ENCODE measurements at places on chromosomes 1 and 21.
A peak's percentile ranks its signal among the peaks of the same experiment; 100 is the strongest.

GRCh38 chr1:59029411-59030167 lies 245.7 kb upstream of the JUN start:
- DNase-seq: no peak

DNA sequence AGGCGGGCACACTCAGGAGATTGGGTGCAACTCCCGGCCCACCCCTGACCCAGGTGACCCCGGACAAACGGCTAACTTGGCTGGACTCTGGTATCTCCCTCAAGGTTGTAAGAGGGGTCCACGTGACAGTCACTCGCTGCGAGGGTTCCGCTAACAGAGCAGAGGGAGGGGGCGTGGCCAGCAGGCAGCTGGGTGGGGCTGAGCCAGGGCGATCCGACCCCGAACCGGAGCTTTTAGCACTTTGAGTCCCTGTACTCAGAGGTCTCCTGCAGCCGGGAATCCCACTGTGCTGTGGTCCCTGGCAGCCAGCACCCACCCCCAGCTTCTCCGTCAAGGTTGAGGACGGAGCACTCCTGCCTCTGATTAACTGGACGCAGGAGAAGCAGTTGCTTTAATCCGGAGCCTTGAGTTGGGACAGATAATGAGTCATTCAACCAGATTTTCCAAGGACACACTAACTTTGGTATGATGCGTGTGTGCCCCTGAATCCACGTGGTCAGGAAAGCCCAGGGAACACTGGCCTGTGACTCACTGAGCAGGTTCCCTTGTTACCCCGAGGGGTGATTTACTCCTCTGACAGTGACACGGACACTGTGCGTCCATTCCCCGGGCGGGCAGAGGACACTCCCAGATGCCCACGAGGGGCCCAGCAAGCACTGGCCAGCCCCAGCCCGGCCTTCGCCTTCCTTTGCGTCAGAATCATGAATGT lies 16.8 kb downstream of the TRPM2 start:
- DNase-seq: no peak

- no peak for DNase-seq
Measured at GRCh38 chr1:233993651-233994050, 89.2 kb downstream of the SLC35F3 start.

- no peak for DNase-seq
Measured at GRCh38 chr1:173420330-173420806, 56.8 kb upstream of the PRDX6 start.

DNA sequence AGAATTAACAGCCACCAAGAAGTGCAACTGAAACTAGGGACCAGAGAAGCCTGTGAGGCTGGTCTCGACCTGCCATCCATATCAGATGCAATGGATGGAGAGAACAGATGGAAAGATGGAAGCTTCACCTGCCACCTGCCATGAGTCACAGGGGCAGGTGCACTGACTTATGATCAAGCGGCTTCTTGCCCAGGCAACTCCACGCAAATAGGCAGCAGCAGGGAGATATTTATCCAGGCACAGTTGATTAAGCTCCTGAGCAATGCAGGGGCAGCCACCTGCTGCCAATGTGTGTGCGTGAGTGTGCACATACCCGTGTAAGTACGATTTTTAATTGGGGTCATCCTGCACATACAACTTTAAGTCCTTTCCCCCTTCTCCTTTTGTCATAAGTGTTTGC lies 174.2 kb downstream of the PTPRU start:
- DNase-seq: no peak

DNA sequence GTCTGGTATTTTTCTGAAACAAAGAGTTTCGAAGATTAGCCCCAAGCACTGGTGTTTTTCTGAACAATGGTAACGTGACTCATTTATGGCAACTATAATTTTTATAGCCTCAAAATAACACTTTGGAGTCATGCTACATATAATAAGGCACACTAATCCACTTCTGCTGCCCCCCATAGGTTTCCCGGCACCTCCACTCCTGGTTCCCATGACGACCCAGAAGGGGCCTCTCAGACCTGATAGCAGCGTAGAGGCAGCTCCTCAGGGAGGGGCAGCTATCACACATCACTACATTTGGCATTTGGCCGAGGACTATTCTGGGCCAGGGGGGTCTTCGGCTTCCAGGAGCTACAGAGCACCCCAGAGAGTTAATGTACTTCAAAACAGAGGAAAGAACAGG lies 23.3 kb downstream of the CAPN8 start:
- no peak for DNase-seq

GRCh38 chr1:91804546-91805023 lies 81.4 kb downstream of the TGFBR3 start:
- DNase-seq: peak; percentile 41

- no peak for DNase-seq
Measured at GRCh38 chr1:221912230-221912629, 170.3 kb upstream of the DUSP10 start.

DNA sequence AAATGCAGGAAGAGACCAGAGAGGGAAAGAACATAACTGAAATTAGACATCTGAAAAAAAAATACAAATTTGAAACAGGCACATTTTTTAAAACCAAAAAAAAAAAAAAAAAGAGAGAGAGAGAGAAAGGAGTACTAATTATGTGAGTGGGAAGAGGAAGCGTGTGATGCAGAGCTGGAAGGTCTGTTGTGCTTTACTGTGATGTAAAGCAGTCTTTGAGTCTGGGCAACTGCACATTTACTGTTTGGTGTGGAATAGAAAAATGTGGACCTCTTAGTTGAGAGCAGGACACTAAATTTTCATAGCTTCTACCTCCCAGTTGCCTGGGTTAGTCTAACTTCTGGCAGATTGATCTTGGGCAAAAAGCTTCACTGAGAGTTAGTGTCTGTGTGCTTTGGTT lies 16.5 kb downstream of the LHX9 start:
- no peak for DNase-seq

DNA sequence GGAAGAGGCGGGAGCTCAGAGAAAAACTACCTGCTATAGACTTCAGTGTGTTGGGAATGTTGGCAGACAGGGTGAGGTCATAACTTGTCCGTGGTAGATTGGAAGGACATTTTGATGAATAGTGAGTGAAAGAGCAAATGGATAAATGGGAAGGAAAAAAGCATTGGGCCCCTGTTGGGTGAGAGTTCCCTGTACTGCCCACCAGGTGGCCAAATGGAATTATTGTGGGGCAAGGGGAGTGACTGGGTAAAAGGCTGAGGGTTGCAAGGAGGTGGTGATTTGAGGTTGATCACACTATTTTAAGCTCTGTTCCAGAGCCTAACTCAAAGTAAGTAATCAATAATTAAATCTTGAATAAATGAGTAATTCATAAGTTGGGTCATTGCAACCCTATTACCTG lies 60.4 kb downstream of the MRPS6 start:
- DNase-seq: no peak

DNA sequence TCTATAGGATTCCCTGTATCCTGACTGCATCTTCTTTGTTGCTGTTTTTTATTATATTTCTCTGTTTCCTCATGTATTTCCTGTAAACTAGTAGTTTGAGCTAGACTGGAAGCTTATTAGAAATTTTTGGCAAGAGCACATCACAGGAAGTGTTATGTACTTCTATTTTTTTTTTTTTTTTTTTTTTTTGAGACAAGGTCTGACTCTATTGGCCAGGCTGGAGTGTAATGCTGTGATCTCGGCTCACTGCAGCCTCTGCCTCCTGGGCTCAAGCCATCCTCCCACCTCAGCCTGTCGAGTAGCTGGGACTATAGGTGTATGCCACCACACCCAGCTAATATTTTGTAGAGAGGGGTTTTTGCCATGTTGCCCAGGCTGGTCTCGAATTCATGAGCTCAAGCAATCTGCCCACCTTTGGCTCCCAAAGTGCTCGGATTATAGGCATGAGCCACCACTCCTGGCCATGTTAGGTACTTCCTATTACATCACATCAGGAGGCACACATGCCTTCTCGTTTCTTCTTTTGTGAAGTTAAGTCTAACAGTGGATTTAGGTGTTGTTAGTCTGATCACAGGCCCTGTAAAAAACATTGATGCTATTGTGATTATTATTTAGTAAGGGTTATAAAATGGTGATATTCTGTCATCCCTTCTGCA lies 12.5 kb downstream of the C1orf21 start:
- no peak for DNase-seq

- DNase-seq: no peak
Measured at GRCh38 chr1:37323486-37324377, 150.6 kb upstream of the ZC3H12A start.

DNA sequence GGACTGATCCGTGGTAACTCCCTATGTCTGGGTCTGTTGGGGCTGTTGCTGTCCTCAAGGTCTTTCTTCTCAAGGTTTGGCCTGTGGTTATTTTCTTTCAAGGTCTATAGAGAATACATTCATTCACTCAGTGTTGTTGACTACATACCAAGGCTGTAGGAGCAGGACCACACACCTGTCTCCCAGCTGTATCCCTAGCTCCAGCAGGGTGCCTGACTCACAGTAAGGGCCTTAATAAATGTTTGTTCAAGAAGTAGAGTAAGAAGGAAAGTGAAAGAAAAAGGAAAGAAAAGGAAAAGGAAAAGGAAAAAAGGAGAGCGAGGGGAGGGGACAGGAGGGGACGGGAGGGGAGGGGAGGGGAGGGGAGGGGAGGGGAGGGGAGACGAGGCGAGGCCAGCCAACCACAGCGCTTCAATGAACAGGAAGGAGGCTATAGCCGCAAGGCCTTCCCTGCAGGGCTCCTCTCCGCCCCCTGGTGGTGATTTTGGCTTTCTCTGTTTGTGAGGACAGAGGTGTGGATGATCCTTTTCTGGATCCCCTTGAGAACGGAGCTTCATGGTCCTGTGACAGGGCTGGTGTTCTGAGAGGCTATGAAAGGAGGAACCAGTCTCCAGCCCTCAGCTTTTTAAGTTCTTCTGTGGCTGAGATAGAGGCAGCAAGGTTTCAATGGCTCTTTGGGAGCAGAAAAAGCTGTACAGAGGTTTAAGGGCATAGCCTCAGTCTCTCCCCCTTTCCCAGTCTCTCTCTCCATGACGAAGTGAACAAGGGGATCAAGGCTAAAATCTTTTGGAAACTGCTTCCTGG lies 30.6 kb upstream of the LCE5A start:
- peak; percentile 23 for DNase-seq

DNA sequence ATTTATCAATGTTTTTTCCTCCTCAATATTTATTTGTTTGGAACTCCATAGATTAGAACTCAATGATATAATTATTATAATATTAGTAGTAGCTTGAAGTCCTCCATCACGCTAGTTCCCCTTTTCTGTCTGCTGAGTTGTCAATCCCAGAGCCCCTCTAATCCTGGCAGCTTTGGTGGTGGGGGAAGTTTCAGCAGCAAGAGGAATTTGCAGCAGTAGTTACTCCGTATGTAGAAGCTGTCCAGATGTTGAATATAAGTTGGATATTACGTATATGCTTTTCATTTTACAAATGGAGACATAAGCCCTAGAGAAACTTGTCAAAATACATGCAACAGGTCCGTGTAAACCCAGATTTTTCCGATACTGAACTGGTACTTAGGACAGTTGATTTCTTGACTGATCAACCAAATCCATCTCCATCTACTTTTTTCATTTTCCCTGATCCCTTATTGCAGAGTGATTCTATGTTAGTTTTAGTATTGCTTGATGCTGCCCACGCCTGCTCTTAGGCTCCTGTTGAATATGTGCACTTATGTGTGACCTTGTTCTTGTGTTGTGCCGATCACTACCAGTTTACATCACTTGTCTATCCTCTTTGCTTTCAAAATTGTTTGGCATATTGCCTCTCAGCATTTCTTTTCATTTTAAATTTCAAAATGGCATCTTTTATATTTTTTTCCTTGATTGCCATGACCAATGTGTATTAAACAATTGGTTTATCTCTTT lies 28.1 kb downstream of the SMAP2 start:
- DNase-seq: no peak

GRCh38 chr1:155076371-155076770 lies 2.3 kb upstream of the EFNA3 start:
- DNase-seq: no peak

- no peak for DNase-seq
Measured at GRCh38 chr1:8866792-8867415, 11.6 kb downstream of the ENO1 start.

GRCh38 chr1:228349701-228350171 lies 56.9 kb downstream of the TRIM11 start:
- DNase-seq: no peak

DNA sequence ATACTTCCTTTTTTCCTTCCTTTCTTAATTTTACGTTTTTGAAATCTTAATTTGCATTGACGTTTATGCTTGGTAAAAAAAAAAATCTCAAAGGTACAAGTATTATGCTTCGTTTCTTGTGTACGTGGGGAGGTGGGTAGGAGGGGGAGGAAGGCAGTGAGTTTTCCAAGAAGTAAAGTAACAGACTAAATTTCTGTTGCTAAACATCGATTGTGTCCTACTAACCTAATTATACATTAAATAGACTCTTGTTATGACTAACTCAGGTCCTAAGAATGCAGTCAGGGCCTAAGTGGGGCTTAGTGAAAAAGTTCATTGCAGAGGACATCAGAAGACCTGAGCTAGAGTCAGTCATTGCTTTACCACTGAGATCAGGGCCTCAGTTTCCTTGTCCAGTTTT lies 17.5 kb downstream of the NEK7 start:
- no peak for DNase-seq

DNA sequence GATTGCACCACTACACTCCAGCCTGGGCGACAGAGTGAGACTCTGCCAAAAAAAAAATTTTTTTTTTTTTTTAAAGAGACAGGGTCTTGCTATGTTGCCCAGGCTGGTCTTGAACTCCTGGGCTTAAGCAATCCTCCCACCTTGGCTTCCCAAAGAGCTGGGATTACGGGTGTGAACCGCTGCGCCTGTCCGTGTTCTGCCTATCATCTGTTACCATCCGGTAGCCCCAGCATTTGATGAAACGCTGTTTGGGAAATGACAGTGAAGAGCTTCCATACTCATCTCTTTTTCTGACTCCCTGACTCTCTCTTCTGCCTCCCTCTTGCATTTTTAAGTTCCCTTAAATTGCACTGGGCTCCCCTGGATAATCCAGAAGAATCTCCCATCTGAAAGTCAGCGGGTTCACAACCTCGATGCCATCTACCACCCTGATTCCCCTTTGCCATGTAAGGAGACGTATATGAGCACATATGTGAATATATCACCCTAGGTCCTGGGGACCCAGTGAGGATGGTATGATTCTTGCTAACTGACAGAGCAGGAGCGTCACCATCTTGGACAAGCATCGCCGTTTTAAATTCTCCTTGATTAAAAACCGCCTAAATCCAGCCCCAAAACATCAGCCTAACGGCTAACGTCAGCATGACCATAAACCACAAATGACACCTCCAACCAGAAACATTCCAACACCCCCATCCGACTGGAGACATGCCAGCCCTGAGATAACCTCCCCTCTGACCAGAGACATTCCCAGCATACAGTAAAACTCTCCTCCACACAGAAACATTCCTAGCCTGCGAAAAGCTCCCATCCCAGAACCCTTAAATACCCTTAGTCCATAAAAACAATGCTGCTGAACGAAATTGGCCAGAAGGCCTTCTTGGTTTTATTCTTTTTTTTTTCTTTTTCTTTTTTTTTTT lies 12.4 kb downstream of the TNFRSF8 start:
- no peak for DNase-seq

DNA sequence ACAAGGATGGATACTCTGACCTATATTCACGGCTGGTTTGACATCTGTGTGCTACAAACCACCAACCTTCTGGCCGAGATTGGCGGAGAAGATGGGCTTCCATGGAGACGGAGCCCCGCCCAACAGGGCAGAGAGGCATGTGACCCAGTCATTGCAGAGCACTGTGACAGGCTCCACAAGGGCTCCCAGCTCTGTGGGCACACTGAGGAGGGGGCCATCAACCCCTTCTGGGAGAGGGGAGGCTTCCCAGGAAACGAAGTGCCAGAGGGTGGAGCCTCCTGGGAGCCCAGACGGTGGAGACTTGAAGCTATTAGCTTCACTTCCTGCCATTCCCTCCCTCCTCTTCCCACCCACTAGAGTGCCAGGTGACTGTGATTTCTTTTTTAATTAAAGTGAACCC lies 71.6 kb upstream of the IFFO2 start:
- DNase-seq: no peak

All from stimulated activated CD4-positive, alpha-beta T cell treated with anti-CD3 and anti-CD28 coated beads, TNF-alpha, amount 100 ng/mL, for 4 hours (primary cell).